ENCODE measurements at places on chromosomes 4 and X.

- DNase-seq, result no peak
Observed at GRCh38 chr4:85452058-85452731, 22.8 kb upstream of the ARHGAP24 start.

GRCh38 chrX:154490414-154491083 is at the start of gene SLC10A3:
TSS of gene SLC10A3 (minus strand) at chrX:154490629. CDS start at chrX:154488940, 1,689 bp downstream.
- DNase-seq, result peak; percentile 76

DNA sequence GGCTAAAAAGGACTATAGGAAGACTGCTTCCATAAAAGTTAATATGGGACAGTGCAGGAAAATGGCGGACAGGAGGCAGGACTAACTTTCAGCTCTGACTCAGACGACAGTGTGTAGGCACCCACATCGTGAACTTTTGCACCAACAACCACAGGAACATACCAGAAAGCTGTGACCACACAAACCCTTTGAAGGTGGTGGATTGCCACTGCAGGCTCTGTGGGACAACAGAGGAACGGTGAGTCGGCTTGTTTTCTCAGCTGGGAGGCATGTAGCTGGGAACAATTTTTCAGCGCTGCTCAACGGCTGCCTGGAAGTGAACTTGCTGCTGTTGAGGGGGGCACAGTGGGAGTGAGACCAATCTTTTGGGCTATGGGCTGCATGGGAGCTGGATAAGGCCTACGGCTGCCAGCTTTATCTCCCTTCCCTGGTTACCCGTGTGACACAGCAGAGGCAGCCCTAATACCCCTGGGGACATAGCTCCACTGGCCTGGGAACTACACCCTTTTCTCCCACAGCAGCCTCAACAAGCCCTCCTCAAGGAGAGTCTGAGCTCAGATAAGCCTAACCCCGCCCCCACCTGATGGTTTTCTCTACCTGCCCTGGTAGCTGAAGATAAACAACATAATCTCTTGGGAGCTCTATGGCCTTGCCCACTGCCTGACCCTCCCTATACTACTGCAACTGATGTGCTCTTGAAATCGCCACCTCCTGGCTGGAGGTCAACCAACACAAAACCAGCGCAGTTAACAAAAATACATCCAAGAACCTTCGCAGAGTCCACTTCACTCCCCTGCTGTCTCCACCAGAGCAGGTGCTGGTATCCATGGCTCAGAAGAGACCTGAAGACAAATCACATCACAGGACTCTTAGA is 1537.0 kb downstream of the C4orf33 start:
- DNase-seq, result no peak

DNA sequence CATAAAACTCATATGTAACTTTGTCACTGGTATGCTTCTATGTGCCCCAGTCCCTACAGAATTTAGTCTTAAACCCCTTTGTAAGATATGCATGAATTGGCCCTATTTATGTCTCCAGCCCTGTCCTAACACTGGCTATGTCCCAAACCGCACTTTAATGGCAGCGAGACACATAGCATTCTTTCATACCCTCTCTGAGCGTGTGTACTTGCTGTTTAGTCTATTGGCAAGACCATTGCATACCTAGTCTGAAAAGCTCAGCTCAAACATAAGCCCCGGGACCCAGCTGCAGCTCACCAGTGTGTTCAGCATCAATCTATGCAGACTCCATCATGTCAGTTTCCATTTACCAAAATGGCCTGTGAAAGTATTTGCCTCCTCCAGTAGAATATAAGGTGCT is 1018.4 kb upstream of the TENM3 start:
- DNase-seq, result no peak

DNA sequence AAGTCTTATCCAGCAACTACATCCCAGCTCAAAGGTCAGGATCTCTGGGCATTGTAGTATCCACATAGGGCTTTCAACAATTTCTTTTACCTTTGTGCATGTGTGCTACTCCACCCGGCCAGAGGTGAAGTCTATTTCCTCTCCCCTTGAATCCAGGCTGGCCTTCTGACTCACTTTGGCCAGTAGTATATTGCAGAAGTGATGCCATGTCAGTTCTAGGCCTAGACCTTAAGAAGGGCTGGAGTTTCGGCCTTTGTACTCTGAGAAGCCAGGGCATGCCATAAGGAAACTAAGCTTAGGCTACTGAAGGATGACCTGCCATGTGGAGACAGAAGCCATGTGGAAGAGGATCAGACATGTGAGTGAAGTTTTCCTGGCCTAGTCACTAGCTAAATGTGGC is 191.2 kb upstream of the ATP6AP2 start:
- DNase-seq, result no peak

DNA sequence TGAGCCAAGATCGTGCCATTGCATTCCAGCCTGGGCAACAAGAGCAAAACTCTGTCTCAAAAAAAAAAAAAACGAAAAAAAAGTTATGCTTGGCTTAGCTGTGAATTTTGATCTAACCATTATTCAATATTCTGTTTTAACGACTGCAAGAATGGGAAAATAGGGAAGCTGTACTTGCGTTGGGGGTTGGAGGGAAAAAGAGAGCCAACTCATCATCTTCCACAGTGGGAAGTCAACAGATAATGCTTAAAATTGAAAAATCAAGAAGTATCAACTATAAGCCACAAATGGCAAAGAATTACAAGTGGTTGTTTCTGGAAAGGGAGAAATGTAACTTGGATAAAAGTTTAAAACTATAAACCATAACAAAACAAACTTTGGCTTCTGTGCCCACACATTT is 2.9 kb downstream of the TEC start:
- DNase-seq, result no peak

- no peak for DNase-seq
Observed at GRCh38 chr4:25107827-25108516, 52.3 kb downstream of the SEPSECS start.

GRCh38 chrX:6053141-6053540 is 175.5 kb downstream of the NLGN4X start:
- DNase-seq, result no peak

GRCh38 chr4:70994387-70995099 is 1.1 kb downstream of the DCK start:
- no peak for DNase-seq

- no peak for DNase-seq
Observed at GRCh38 chrX:9522378-9523155, 57.7 kb downstream of the TBL1X start.

DNA sequence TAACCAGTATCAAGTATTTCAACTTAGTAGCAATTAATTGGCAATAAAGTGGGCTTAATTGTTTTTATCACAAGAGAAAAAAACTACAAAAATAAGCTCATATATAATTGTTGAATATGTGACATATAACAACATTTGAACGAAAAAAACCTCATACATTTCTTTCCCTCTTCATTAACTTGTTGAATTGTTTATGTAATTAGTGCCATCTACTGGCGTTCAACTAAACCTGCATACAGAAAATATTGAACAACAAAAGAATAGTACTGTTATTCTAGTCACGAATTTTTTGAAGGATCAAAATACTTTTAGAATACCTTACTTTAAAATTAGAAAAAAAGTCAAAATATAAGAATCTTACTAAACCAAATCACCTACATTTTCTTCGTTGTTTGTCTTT is 586.5 kb upstream of the FTHL17 start:
- no peak for DNase-seq

GRCh38 chr4:183478926-183479325 is 25.9 kb upstream of the ING2 start:
- DNase-seq, result no peak
